A549 treated with Hydrocortisone at 1 μM for 4 hours (cell line): ENCODE measurements at places on chromosomes 12 and 14. TPM values are rescaled to one million over a fixed set of nuclear protein-coding genes. Genes with fewer than 3 reads are reported as not detected.

Gene LRTM2
- 0.07 to 0.15 TPM in 2 of 5 replicates, not detected in the others for total RNA-seq

Gene CLEC4A
- 0.21 TPM in 1 of 5 replicates, not detected in the others for total RNA-seq

Gene NXPH4
- total RNA-seq: 4.1 to 6.0 TPM (median 5.1 TPM) in 5 replicates

Gene NFE2
- total RNA-seq: 0.10 TPM in 1 of 5 replicates, not detected in the others

Gene ANKRD33
- 0.03 to 0.15 TPM in 2 of 5 replicates, not detected in the others for total RNA-seq

Gene SPTB
- total RNA-seq: 1.5 to 1.9 TPM (median 1.7 TPM) in 5 replicates

Gene GARIN6
- total RNA-seq: not detected in 5 replicates

Gene LMO3
- total RNA-seq: not detected in 5 replicates

Gene TMCC3
- total RNA-seq: 0.90 to 1.9 TPM (median 1.6 TPM) in 5 replicates

Gene NR1H4
- 0.03 to 0.10 TPM (median 0.08 TPM) in 5 replicates for total RNA-seq

Gene HHIPL1
- 0.16 to 0.24 TPM (median 0.20 TPM) in 5 replicates for total RNA-seq

Gene NEUROD4
- total RNA-seq: not detected in 5 replicates

Gene PTPN6
- total RNA-seq: 9.5 to 13.3 TPM (median 11.7 TPM) in 5 replicates

Gene SLC8B1
- total RNA-seq: 7.3 to 10.5 TPM (median 9.5 TPM) in 5 replicates

Gene PZP
- not detected in 5 replicates for total RNA-seq

Gene GPR162
- total RNA-seq: 0.28 to 0.51 TPM (median 0.38 TPM) in 5 replicates

Gene PLEKHD1
- total RNA-seq: 0.02 to 0.07 TPM (median 0.03 TPM) in 5 replicates

Gene TMEM233
- total RNA-seq: 0.03 to 0.10 TPM in 2 of 5 replicates, not detected in the others

Gene SLC6A13
- total RNA-seq: 0.23 to 0.40 TPM (median 0.31 TPM) in 5 replicates

Gene DHRS2
- total RNA-seq: 5.5 to 7.8 TPM (median 6.3 TPM) in 5 replicates

Gene CLECL1
- total RNA-seq: not detected in 5 replicates

Gene REM2
- total RNA-seq: 0.30 to 0.46 TPM (median 0.36 TPM) in 5 replicates

Gene TAC3
- 0.15 to 0.18 TPM in 2 of 5 replicates, not detected in the others for total RNA-seq

Gene KLRK1
- 0.08 TPM in 1 of 5 replicates, not detected in the others for total RNA-seq

Gene RFX4
- 0.03 TPM in 1 of 5 replicates, not detected in the others for total RNA-seq

Gene RTN1
- total RNA-seq: 0.07 to 0.12 TPM (median 0.12 TPM) in 3 of 5 replicates, not detected in the others

Gene VRTN
- total RNA-seq: 0.03 TPM in 1 of 5 replicates, not detected in the others

Gene SLC25A29
- total RNA-seq: 7.5 to 10.0 TPM (median 9.7 TPM) in 5 replicates
